ENCODE measurements at places on chromosomes 7 and 10.

- no peak for ATAC-seq
Measured at GRCh38 chr7:36395171-36395894, 5.7 kb downstream of the ANLN start.

- ATAC-seq: no peak
Measured at GRCh38 chr7:50293509-50294179, 10.9 kb upstream of the IKZF1 start.

GRCh38 chr10:21336476-21337170, 188.9 kb downstream of the SKIDA1 start:
- peak; percentile 83 for ATAC-seq

GRCh38 chr7:98935811-98936210, 57.5 kb downstream of the TRRAP start:
- no peak for ATAC-seq

- no peak for ATAC-seq
Measured at GRCh38 chr7:95996174-95996573, 223.8 kb downstream of the DYNC1I1 start.

DNA sequence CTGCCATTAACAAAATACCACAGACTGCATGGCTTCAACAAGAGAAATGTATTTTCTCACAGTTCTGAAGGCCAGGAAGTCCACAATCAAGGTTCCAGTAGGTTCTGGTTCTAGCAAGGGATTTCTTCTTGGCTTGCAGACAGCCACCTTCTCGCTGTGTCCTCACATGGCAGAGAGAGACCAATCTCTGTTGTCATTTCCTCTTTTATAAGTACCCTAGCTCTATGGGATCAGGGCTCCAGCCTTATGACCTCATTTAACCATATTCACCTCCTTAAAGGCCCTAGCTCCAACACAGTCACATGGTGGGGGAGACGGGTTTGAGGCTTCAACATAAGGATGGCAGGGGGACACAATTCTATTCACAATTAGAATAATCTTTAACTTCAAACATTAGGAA, 23.6 kb downstream of the ABI1 start:
- ATAC-seq: no peak

- ATAC-seq: no peak
Measured at GRCh38 chr7:106493041-106493731, 167.8 kb downstream of the CCDC71L start.

DNA sequence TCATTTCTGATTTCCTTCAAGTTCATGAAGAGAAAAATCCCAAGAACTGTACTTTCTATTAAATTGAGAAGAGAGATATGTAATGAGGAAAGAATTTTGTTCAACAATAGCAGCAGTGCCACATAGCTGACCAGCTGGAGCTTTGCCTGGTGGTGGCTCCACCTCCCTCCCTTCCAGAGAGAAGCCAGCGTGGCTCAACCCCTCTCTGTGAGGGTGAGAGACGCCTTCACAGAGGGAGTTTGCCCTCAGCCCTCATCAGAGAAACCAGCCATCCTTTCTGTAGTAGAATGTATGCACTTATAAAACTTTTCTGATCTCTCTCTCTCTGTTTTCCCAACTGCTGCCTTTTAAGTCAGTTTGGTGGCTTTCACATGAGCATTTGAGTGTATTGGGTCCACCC, 20.5 kb upstream of the COL1A2 start:
- peak; percentile 95 for ATAC-seq

GRCh38 chr7:128755075-128755818, 16.1 kb downstream of the CALU start:
- peak; percentile 14 for ATAC-seq

DNA sequence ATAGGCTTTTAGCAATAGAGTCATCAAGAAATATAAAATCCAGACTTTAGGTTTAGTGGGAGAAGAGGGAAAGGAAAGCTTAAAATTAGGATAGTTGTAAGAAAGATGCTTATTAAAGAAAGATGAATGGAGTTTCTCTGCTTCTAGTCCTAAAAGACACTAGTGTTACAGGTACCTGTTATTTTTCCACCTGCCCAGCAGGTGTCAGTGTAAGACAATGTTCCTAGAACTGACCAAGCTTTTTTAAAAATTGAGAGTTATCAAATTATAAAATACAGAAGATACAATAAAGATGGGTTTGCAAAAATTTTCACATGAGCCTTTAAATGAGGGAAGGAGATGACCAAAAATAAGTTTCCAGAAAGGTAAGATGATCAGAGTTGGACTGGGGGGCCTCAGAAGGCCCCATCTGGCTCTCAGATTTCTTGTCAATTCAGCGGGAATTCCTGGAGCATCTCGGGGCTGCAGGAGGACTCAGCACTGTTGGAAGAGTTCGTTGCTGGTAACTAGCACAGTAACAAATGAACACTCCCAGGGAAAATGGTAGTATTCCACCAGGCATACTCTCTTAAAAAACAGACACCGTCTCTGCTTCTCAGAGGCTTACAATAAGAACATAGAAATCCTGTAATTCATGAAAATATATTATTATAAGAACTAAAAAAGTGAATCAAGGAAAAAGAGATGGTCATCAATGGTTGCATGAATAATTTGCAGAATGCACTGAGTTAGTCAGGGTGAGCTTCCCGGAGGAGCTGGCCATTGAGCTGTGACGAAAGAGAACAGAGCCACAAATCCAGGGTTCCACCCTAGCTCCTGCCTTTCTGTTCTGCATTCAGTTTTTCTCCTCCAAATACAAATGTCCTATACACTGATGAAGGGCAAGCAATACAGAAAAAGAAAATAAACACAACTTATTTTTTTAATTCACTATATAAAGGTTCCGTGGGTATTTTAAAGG, 71.8 kb upstream of the PIK3CG start:
- peak; percentile 57 for ATAC-seq

GRCh38 chr10:132961420-132961786, 19.0 kb upstream of the CFAP46 start:
- no peak for ATAC-seq

- peak; percentile 62 for ATAC-seq
Measured at GRCh38 chr7:137519947-137520346, 176.4 kb upstream of the PTN start.

DNA sequence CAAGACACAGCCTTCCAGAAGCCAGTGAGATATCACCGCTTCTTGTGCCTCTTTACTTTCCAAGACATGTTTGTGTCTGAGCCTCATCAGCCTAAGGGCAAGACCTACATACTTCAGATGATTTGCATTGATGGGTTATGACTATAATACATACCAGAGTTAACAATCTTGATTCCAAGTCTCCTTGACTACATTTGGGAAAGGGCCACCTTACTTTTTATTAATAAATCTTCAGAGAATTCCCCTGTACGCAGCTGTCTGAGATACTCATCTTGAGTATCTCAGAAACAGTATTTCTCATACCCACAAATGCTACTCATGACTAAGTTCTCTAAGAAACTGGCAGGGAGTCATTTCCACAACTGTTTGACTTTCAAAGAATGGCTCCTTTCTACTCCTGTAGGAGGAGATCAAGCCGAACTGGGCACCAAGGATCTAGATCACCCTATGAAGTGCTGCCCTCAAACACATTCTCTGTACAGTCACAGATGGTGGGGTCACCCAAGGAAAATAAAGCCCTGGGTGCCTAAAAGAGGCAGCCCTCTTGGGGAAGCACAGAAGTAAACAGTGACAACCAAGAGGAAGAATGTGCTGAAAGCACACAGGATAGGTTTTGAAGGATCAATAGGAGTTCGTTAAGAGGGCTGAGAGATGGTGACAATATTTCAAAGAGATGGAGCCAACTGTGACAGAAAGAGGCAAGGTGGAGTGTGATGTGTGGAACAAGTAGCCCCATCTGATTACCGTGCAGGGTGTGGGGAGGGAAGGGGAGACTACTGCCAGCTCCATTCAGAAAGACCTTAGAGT, 138.9 kb downstream of the JAZF1 start:
- ATAC-seq: peak; percentile 76

- ATAC-seq: no peak
Measured at GRCh38 chr10:14285941-14286560, 44.7 kb downstream of the FRMD4A start.

DNA sequence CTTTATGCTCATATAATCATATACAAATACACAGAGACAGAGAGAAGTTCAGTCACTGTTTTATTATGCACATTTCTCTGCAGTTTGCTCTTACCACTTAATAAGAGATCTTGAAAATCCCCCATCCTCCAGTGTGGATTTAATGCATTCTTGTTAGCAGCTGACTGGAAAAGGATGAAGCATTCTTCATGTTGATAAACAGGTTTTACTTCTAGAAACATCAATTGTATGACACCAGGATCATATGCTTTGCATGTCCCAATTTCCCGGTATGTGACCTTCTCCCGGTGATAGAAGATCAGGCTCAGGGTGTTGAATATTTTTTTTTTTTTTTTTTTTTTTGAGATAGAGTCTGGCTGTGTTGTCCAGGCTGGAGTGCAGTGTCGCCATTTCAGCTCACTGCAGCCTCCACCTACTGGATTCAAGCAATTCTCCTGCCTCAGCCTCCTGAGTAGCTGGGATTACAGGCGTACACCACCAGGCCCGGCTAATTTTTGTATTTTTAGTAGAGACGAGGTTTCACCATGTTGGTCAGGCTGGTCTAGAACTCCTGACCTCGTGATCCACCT, 6.2 kb upstream of the CREB3L2 start:
- ATAC-seq: no peak

- no peak for ATAC-seq
Measured at GRCh38 chr10:14052931-14053330, 277.8 kb downstream of the FRMD4A start.

GRCh38 chr7:133858311-133858710, 268.8 kb upstream of the LRGUK start:
- ATAC-seq: no peak

GRCh38 chr10:59068581-59069191, 107.8 kb upstream of the PHYHIPL start:
- no peak for ATAC-seq

DNA sequence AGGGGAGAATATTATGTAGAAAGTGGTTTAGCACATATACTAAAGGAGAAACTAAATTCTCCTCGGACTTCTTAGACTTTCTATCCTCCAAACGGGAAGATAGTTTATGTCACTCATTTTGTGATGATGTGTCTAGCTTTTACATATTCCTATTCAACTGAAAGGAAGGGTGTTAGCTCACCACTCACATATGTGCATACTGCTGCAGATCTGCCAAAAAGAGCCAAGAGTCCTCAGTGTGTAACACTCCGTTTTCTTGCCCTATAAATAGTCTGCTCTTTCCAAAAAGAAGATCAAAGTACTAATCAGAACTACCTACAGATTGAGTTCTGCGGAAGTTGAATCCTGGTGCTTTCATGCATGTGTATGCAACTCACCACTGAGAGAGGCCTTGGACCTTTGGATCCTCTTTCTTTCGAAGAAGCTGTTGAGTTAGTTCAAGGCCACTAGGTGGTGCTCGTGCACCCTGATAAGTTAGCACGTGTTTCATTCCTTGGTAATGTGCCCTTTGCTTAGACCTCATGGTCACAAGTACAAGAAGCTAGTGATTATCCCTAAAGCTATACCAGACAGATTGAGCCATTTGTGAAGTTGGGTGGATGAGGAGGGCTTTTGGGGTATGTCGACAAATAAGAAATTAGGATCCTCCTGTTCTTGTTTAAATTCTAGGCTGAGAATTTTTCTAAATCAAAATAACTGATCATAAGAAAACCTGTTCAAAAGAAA, 14.1 kb downstream of the YAE1 start:
- peak; percentile 99 for ATAC-seq

- no peak for ATAC-seq
Measured at GRCh38 chr7:87445897-87446296, 29.6 kb downstream of the ABCB4 start.

GRCh38 chr10:102283488-102283887, 38.2 kb downstream of the GBF1 start:
- ATAC-seq: no peak

GRCh38 chr10:52440612-52441285, 126.7 kb downstream of the DKK1 start:
- ATAC-seq: no peak

- no peak for ATAC-seq
Measured at GRCh38 chr10:96670786-96671185, 49.5 kb downstream of the PIK3AP1 start.

GRCh38 chr7:88090671-88091070, 129.2 kb downstream of the SRI start:
- no peak for ATAC-seq

DNA sequence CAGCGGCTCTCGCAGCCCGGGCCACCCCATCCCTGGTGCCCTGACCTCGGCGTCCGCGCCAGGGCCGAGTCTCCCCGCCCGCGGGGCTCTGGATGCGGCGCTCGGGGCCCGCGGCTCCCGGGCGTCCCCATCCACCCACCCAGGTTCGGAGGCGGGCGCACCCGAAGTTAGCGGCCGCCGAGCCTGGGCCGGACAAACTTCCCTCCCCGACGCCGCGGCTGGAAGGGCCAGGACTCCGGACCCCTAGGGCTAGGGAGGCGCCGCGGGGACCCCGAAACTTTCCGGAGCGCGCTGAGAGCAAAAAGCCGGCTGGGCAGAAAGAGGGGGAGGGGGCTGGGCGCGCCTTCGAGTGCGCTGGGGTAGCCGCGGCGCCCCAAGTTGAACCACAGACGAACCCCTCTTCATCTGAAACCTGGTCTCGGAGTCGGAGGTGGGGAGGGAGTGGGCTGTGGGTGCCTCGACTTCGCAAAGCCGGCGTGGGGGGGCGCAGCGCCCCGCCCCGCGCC, 3.7 kb upstream of the ELFN1 start:
- ATAC-seq: no peak

DNA sequence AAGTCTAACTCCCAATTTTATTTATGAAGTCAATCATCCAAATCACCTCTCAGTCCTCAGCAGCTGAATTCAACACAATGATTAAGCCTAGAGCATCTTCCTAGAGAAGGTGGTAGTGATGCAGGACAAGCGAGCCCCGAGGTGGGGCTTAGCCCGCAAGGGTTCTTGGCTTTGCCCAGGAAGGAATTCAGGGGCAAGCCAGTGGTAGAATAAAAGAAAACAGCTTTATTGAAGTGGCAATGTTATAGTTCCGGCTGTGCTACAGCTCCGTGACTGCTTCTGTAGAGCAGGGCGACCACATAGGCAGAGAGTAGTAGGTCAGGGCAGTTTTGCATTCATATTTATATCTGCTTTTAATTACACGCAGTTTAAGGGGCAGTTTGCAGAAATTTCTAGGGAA, 18.1 kb downstream of the IL2RA start:
- no peak for ATAC-seq

DNA sequence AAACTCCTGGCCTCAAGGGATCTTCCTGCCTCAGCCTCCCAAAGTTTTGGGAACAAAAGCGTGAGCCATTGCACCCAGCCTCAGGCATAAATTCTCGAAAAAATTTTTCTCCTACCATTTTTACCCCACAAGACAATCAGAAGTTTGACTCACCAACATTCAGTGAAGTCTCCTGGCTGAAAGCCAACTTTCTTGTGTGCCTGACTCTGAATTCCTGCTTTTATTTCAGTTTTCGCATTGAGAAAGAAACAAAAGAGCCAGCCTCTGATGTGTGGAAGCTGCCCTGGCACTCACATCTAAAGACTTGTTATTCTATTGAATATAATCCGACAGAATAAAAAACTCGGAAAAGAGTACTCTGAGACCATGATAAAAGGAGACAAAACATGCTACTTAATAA, 402.9 kb downstream of the MAGI2 start:
- no peak for ATAC-seq

- ATAC-seq: peak; percentile 60
Measured at GRCh38 chr10:58721601-58722281, 209.1 kb downstream of the BICC1 start.

- no peak for ATAC-seq
Measured at GRCh38 chr7:114554781-114555537, 140.3 kb downstream of the FOXP2 start.

GRCh38 chr7:34755008-34755407, 97.0 kb downstream of the NPSR1 start:
- ATAC-seq: no peak

Measured in SK-N-SH treated with all-trans-retinoic acid at 6 μM for 48 hours (cell line).